HS-27A (cell line): ENCODE measurements at places on chromosomes 1 and 21.

DNA sequence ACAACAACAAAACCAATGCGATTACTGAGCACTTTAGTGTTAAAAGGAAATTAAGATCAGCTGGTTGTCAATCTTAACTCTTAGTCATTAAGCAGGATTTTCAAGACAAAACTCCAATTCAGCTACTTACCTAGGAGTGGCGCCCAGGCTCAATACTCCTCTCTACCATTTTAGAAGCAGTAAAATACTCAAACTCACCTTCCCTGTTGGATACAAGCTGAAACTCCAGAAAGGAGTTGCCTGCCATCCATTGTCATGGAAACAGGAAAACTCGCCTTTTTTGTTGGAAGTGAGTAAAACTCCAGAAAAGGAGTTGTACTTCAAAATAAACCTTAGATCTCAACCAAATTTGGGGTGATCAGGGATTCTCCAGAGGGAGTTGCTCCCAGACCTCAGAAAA lies 127.0 kb upstream of the F3 start:
- DNase-seq = no peak

GRCh38 chr1:155044812-155045657 lies 6.1 kb upstream of the ADAM15 start:
- no peak for DNase-seq

GRCh38 chr1:180567654-180568053 lies 8.9 kb downstream of the OVAAL start:
- no peak for DNase-seq

DNA sequence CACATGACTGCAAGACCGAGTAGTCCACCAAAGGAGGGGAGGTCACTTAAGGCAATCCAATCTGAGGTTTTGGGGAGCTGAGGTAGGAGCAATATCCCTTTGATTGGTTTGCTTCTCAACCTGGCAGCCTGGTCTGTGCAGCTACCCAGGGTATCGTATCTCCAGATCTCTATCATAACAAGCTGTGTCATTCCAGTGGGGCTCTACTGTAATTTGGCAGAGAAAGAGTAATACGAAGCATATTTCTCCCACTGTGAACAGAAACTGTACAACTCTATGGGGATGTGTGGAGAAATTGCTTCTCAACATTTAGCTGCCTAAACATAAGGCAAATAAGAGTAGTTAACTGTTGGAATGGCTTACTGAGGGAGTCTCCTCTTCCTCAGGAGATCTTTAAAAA lies 20.6 kb downstream of the CD101 start:
- no peak for DNase-seq

GRCh38 chr1:33984906-33985565 lies 121.2 kb downstream of the HMGB4 start:
- no peak for DNase-seq

DNA sequence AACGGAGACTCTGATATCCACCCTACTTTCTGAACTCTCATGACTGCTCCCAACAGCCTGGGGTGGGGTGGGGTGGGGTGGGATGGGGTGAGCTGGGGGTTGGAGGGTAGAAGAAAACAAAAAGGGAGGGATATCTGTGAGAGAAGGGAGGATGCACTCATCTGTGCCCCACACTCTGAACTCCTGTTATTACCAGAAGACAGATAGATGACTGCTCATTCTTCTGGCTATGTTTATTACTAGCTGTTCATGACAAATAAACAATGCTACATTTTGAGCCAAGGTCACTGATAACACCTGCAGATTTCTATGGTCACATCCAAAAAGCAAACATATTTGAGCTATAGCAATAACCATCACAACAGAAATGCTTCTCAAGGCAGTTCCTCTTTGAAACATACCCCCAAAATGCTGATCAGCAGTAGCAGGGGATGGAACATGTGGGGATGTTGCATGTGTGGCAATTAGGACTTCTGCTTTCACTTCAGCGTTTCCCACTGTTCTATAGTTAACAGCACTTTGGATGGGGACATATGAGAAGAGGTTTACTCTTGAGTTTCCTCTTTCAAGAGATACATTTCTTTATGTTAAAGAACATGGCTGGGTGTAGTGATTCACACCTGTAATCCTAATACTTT lies 43.3 kb downstream of the GPR3 start:
- no peak for DNase-seq

GRCh38 chr21:29376556-29376955 lies 77.8 kb downstream of the BACH1 start:
- no peak for DNase-seq

DNA sequence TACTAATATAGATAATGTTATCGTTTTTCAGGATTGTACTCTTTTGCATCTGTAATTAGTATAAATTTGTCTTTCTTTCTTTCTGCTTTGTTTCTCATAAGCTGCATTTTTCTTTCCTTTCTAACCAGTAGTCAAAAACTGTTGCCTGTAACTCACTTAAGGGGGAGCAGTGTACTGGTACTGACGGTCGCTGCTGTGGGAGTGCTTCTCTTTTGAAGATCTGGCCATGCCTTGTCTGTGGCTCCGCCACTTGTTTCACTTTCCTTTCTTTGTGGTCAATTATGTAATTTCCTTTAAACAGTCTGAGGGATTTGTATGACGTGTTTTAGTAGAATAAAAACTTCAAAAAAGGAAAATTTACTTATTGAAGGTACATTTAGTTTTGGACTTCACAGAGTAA lies 37.0 kb downstream of the MIA3 start:
- no peak for DNase-seq

DNA sequence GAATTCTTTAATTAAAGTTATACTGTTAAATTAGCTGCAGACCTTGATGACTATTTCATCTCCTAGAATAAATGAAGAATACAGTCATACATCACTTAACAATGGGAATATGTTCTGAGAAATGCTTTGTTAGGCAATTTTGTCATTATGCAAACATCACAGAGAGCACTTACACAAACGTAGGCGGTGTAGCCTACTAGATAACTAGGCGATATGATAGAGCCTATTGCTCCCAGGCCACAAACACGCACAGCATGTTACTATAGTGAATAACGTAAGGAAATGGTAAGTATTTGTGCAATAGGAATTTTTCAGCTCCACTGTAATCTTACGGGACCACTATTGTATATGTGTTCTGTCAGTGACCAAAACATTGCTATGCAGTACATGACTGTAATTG lies 37.6 kb upstream of the DESI2 start:
- DNase-seq = no peak

DNA sequence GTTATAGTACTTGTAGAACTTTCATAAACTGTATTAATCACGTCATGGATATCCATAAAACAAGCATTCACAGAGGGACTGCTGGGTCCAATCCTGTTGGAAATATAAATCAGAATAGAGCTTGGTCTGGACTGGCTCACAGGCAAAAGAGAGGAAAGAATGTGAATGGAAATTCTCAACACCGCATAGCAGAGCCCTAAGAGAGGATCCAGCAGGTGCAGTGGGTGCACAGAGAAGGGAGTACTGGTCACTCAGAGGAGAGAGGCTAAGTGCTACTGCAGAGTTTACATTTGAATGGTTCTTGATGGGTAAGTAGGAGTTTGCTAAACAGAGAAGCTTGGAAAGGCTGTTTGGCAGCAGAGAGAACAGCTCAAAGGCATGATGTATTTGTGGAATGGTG lies 231.7 kb downstream of the PAPPA2 start:
- no peak for DNase-seq

DNA sequence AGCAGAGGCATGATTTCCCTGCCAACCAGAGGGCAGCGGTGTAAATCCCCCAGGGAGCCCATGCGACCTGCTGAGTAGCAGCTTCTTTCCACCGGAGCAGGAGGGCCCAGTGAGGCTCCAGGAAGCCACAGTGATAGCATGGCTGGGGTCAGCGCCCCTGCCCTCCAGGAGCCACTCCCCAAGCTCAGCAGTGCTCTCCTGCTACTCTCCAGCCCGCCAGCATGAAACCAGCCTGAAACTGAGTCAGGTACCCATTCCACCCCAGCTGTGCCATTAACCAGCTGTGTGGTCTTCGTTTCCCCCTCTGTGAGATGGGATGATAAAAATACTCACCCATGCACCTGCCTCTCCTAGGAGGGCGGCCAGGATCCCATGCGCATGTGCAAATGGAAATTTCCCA lies 123.8 kb upstream of the TMEM51 start:
- no peak for DNase-seq
